NCI-H2107 (cell line): ENCODE measurements at places on chromosomes 11 and 22.

DNA sequence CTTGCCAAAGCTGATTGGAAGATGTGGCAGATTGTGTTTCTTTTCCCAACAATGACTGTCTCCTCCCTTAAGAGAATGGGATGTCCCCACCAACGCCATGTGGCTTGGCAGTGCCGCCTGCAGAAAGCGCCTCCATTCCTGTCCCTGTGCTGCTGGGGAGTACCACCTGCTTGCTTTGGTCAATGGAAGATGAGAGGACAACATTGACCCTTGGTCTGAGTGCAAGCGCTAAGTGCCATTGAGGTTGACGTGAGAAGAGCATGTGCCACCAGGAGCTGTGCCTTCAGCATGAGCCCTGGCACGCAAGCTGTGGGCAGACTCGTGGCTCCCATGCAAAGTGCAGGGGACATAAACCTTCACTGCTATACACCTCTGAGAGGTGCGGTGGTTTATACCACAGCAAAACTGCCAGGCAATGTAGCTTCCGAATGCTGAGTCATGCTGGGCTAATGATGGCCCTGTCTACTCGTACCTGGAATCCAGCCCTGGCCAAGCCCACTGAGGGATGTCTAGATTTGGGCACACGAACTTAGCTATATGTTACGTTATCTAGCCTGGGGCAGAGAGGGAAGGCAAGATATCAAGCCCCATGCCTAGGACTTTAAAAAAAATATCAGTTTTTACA, 41.9 kb downstream of the MYEOV start:
- DNase-seq = no peak

DNA sequence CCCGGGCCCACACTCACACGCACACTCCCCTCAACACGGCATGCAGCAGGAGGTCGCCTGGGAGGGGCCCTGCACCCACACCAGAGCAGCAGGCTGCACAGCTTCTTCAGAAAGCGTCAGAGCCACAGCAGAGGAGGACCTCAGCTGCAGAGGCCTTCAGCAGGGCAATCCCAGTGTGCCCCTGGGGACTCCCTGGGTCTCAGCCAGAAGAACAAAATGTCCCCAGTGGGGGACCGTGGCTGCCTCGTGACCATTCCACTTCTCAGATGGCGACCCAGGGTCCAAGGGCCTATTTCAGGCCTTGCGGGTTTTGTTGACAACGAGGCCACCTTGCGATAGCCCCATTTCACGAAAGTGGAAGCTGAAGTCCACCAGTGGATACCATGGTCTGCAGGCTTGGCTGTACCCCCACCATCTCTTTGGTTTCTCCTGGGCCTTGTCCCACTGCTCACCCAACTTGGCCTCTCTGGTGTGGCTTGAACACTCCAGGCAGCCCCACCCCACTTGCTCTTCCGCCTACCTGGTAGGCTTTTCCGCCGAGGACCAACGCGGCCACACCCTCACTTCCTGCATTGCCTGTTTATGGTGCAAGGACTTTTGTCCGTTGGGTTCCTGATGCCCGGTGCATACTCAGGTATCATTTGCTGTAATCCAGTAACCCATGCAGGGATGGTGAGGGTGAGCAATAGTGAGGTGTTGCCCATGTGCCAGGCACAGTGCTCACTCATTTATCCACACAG, 38.1 kb downstream of the MB start:
- no peak for DNase-seq

DNA sequence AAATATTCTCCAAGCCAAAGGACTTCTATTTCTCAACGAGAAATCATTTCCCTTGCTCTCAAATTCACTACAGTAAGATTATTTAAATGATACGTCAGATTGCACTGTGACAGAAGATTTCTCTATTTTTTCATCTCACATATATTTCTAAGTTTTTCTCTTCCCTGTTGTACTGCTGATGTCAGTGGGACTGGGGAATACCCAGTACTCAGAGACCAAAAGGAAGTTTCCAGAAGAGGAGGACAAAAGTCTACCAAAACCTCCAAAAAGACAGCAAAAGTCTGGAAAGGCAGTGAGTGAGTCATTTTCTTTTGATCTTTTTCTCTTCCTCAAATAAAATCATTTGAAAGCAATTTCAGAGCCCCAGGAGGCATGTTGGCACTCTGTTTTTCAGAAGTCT, 149.8 kb upstream of the PITPNB start:
- DNase-seq = no peak

DNA sequence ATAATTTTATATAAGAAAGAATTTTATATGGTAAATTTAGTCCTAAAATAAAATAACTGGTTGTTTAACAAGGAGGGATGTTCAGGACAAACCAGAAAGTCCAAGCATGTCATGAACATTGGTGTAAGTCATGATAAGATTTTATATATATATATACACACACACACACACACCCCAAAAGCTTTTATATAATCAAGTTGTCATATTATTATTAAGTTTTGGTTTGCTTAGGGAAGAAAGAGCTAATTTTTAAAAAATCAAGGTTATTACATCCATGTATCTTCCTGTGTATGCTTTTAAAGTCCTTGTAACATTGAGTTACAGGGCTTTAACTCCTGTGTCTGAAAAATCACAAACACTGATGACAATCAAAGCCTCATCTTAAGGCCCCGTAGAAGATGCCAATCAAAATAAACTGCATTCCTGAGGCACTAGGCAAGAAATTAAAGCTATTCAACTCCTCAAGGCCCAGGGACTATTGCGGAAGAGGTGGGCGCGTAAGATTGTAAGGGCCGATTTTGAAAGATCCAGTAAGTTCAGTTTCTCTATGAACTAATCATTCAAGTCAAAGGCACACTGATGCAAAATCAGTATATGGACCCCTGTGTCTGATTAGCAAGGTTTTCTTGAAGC, 16.8 kb downstream of the APOL6 start:
- DNase-seq = no peak

DNA sequence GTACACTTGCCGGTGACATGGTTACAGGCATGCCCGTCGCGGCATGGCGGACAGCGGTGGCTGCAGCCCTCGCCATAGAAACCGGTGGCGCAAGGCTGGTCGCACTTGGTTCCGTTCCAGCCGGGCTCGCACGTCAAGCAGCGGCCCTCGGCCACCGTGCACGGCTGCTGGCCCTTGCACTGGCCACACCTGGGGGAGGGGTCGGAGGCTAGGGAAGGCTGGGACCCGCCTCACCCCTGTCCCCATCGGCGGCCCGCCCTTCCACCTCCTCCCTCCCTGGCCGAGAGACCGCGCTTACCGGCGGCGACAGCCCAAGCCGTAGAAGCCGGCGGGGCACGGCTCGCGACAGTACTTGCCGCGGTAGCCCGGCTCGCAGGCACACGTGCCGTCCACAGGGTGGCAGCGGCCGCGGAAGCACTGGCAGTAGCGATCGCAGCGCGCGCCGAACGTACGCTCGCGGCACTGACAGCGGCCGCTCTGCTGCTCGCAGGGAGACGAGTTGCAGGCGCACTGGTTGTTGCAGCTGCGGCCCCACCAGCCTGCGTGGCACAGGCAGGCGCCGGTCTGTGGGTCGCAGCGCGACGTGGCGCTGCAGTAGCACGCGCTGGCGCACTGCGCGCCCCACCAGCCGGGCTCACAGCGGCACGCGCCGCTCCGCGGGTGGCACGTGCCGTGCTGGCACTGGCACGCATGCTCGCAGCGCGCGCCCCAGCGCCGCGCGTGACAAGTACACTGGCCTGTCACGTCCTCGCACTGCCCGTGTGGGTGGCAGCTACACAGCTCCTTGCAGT, 6.7 kb downstream of the SCARF2 start:
- no peak for DNase-seq
